ENCODE measurements at places on chromosomes 7 and 10.

GRCh38 chr10:123677556-123677955, 11.4 kb downstream of the GPR26 start:
- DNase-seq: no peak

GRCh38 chr7:132004529-132004928, 448.1 kb upstream of the PODXL start:
- DNase-seq: no peak

DNA sequence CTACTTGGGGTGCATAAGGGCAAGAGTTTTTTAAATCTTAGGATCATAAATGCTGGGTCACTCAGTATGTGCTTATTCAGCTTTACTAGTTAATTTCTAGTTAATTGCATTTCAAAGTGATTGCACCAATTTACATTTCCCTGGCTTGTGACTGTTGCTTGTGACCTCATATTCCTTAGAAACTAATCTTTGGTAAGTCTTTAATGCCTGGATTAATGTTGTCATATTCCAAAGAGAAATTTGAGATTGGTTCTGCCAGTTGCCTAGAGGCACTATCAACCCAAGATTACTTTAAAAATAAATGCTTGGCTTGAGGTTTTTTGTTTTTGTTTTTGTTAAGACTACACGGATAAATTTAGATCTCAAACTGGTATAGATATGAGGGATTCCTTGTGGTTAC, 103.1 kb downstream of the ANK3 start:
- DNase-seq: no peak

GRCh38 chr10:123257904-123258456, 103.8 kb downstream of the BUB3 start:
- no peak for DNase-seq

- no peak for DNase-seq
Measured at GRCh38 chr7:99679400-99680191, at the start of gene CYP3A5. Gene CYP3A5 (minus strand): TSS chr7:99679996. CDS start chr7:99679896, 100 bp downstream.

- DNase-seq: no peak
Measured at GRCh38 chr7:12350971-12351370, 52.7 kb downstream of the VWDE start.

GRCh38 chr10:18616337-18616736, 35.0 kb downstream of the NSUN6 start:
- DNase-seq: no peak

GRCh38 chr7:95684037-95684436, 87.7 kb upstream of the PDK4 start:
- no peak for DNase-seq

DNA sequence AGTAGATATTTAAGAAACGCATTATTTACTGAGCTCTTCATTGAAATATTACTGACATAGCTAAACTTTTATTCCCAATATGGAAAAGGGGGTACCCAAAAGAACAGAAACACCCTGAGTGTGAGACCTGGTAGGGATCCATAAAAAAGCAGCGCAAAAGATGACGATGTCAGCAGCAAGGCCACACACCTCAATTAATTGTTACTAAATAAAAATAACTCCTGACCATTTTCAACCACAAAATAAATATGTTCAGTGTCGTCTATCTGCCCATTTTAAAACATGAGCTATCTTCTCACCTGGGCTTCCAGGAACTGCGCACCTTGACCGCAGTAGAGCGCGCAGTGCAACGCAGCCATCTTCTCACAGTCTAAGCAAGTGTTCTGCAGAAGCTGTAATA, 61.2 kb downstream of the GSAP start:
- no peak for DNase-seq

DNA sequence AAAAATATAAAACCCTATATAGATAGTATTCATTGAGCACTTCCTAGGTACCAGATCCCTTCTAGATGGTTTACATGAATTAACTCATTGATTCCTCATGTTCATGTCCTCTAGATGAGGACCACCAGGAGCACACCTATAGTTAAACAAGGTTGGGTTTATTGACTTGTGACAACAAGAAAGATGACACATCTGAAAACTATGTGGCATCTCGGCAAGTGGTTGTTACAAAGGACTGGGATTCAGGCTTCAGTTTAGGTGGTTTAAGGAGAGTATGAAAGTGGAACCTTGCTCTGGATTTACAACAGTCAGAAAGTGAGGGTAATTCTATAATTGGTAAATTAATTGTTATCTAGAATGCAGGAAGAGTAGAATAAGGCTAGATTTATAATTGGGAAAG, 99.0 kb upstream of the PHF14 start:
- no peak for DNase-seq

GRCh38 chr10:69807696-69808095, 6.0 kb downstream of the COL13A1 start:
- DNase-seq: no peak

DNA sequence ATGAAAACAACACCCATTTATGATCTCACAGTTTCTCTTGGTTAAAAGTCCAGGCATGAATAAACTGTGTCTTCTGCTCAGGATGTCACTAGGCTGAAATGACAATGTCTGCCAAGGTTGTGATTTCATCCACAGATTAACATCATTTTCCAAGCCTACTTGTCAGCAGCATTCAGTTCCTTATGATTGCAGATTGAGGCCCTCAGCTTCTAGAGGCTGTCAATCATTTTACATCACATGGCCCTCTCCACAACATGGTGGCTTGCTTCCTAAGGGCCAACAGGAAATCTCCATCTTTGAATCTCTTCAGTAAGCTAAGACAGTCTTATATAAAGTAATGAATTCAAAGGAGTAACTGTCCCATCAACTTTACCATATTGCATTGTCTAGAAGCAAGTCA, 377.6 kb downstream of the ANKRD7 start:
- no peak for DNase-seq

GRCh38 chr10:131746785-131747184, 154.0 kb upstream of the PPP2R2D start:
- DNase-seq: no peak

GRCh38 chr7:47698386-47698785, 116.5 kb upstream of the TNS3 start:
- DNase-seq: no peak

GRCh38 chr7:142914121-142914520, 19.4 kb downstream of the TRPV5 start:
- no peak for DNase-seq

DNA sequence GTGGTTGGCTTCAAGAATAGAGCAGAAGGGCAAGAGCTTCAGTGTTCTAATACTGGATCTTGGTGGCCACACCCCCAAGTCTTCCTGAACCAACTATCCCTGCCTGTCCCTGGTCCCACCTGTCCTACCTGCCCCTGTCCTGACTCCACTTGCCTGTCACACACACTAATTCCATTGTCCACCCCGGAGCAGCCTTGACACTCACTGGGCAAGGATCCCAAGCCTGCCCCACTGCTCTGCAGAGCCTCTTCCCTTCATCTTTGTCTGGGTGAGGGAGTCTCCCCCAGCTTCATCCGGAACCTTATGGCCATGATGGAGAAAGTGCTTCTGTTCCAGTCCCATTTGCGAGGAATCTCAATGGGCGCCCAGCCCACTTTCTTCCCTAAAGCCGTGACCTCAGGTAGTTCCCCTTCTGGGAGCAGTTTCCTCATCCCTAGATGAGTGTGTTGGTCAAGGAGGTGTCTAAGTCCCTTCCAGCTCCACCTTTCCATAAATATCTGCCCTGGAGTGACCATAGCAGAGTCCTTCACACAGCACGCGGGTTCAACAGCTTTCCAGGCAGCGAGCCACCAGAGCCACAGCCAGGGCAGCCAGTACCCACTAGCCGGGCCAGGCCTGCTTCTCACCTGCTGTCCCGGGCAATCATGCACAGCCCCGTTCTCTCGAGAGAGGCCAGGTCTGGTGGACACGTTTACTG, 61.5 kb downstream of the VIPR2 start:
- DNase-seq: no peak

DNA sequence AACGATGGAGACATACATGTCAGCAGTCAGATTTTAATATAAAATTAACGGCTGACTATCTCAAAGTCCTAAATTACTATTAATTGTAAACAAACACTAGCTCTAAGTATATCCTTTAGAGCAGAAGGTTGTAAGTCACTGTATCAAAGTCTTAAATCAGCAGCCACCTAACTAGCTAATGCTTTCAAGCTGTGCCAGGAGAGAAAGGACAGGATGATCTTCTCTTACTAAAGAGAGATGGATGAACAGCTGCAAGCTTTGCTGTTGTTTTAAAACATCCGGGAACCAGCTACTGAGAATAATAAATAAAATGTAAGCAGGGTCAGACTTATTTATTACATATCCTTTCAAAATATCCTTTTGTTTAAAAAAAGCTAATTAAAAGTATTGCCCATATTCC, 24.0 kb upstream of the ABLIM1 start:
- DNase-seq: no peak

DNA sequence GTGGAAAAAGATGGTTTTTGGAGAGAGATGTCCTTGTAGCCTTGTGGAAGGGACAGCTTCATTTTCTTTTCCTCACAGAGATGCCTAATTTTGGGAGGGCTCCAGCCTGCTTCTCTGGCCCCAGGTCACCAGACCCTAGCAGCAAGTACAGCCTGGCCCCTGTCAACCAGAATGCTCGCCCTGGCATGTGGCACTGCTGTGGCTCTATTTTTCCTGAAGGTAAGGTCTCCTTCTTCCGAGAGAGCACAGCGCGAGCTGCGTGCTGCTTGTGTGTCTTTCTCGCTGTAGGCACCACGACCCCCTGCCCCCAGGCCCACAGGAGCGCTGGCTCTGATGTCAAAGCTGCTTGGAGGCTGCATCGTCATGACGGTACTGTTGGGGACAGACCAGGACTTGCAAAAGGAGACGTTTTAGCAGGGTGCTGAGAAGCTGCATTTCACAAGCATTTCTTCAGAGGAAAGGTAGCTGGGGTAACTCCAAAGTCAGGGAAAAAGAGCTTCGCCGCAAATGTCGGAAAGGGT, 58.7 kb downstream of the CLEC2L start:
- no peak for DNase-seq

- no peak for DNase-seq
Measured at GRCh38 chr10:65496541-65496940, 1429.3 kb upstream of the LRRTM3 start.

- DNase-seq: no peak
Measured at GRCh38 chr10:4004990-4005389, 220.0 kb upstream of the KLF6 start.

DNA sequence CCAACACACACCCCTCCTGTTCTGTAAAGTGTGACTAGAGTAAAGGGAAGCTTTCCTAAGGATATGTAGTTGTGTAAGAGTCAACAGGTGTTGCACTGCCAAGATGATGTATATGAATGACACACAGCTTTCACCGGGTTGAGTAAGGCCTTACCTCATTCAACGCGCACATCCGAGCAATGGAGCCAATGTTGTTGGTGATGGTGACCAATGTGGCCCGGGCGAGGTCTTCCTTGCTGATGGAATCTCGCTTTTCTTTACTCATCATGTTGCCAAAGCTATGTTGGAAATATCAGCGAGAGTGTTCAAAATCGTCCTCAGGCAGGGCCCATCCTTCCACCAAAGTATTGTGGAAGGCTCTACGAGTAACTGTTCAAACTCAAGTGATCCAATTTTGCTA, 52.0 kb downstream of the PANK1 start:
- DNase-seq: no peak

- no peak for DNase-seq
Measured at GRCh38 chr10:22518167-22518724, 172.9 kb downstream of the SPAG6 start.

GRCh38 chr10:48885376-48885775, 54.3 kb downstream of the LRRC18 start:
- no peak for DNase-seq

DNA sequence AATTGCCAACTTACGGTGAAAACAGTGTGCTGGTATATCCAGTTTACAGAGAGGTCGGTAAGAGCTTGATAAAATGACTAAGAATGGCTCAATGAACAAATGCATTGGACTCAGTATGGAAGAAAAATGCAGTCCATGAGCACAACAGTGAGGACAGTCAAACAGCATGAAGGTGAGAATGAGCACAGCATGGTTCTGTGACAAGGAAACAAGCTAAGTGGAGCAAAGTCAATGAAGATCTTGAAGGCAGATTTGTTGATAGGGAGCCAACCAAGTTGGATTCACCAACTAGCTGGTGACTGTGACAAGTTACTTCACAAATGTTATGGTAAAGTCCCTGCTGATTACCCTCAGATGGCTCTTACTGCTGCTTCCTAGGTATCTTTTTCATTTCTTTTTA, 75.9 kb downstream of the SHOC2 start:
- no peak for DNase-seq

DNA sequence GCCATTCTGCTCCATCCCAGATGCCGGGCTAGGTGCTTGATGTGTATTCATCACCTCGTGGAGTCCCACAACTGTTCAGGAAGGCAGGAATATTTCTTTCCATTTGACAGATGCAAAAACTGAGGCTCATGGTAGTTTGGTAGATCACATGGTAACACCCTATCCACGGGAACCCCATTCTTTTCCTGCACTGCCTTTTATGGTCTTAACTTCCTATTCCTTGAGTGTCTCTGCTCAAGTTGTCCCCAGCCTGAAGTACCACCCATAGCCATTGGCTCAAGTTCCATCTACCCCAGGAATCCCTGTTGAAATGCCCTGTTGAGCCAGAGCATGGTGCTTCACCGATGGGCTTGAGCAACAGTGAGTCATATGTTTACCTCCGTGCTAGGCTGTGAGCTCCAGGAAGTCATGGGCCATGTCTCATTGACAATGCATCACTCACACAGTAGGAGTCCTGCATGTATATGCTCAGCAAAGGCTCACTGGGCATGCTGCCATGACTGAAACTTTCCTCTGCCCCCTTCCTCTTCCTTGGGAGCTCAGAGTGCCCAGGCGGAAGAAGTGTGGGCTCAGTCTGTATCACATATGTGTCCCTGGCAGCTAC, 71.7 kb upstream of the ADAM12 start:
- no peak for DNase-seq

DNA sequence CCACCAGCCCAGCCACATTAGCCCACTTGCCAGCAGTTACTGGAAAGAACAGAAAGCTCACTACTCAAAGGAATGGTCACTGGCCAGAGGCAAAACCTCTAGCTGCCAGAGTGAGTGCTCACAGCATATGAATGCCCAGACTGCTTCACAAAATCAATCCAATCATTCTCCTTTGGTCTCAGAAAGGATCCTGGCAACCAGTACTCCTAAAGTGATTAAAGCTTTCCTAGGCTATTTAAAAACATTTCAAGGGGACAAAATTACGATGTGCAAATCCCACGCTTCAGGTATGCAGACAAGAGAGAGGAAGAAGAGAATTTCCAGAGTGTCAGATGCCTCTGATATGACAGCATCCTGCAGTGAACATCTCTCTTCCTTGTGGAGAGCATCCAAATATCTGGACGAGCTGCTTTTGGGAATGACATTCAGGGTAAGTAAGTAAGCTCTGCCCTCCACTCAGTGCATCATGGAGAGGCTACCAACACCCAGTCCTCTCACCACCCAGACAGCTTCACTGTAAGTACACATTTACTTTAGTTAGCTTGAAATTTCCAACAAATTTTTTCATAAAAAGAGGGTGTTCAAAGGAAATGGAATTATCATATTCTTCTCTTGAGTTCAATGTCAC, 25.1 kb downstream of the ICA1 start:
- no peak for DNase-seq

Measured in esophagus squamous epithelium (tissue), 5 donors.